ENCODE measurements at places on chromosomes 11 and 22.

DNA sequence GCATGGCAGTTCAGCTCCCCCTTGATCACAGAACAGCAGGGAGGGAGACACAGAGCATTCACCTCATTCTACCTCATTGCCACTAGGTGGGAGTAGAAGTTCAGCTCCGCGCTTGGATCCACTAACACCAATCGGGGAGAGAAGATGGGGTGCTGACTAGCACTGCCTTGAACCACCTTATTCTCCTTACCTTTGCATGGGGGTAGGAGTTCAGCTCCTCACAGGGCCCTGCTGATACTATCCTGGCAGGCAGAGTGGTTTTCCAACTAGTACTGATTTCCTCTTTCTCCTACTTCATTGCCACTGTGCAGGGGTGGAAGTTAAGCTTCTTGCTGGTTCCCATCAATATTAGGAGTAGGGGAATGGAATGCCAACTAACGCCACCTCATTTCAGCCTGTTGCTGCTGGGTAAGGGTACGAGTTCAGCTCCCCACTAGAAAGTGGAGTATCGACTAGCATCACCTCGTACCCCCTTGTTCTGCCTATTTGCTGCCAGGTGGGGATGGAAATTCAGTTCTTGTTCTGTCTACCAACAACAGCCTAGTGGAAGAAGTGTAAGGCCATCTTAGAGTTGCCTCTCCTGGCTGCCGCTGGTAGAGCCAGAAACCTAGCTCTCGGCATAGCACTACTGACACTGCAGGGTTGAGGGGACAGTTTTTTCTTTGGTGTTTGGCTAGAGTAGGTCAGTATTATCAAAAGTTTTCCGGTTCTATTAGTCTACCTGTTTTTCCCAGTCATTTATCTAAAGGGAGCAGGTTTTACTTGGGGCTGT is 550.9 kb upstream of the CCDC90B start:
- DNase-seq, result peak; percentile 23

DNA sequence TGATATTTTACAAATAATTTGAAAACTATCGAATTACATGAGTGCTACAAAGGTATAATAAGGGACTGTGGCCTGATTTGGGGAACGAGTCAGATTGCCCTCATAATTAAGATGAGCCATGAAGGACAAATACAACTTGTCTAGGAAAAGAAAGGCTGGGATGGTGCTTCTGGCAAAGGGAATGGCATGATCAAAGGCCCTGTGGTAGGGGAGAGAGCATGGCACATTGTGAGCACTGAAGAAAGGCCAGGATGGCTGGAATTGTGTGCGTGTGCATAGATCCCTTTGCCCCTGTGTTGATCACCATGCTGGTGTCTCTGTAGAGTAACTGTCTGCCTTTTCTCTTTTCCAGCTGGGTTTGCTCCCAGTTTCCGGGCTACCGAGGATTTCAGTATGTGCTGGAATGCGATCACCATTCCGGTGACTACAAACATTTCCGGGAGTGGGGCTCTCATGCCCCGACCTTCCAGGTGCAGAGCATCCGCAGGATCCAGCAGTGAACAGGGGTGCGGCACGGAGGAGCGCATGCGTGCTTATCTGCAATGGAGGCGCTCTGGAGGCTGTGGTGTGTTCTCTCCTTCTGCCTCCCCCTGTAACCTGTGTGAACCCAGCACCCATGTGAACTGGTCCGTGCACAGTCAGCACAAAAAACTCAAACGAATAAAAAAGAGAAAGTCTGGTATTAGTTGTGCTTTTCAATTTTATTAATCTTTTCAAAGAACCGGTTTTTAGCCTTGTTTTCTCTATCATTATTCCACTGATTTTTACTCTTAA is 8.4 kb downstream of the CRYBA4 start:
- no peak for DNase-seq

- peak; percentile 84 for DNase-seq
These were observed 357.7 kb downstream of the BUD13 start for GRCh38 chr11:116415095-116415494.

- no peak for DNase-seq
These were observed at the start of gene PCF11 for GRCh38 chr11:83156996-83157593. TSS of gene PCF11 (plus strand) at chr11:83157131. CDS start at chr11:83157440, 309 bp downstream.

DNA sequence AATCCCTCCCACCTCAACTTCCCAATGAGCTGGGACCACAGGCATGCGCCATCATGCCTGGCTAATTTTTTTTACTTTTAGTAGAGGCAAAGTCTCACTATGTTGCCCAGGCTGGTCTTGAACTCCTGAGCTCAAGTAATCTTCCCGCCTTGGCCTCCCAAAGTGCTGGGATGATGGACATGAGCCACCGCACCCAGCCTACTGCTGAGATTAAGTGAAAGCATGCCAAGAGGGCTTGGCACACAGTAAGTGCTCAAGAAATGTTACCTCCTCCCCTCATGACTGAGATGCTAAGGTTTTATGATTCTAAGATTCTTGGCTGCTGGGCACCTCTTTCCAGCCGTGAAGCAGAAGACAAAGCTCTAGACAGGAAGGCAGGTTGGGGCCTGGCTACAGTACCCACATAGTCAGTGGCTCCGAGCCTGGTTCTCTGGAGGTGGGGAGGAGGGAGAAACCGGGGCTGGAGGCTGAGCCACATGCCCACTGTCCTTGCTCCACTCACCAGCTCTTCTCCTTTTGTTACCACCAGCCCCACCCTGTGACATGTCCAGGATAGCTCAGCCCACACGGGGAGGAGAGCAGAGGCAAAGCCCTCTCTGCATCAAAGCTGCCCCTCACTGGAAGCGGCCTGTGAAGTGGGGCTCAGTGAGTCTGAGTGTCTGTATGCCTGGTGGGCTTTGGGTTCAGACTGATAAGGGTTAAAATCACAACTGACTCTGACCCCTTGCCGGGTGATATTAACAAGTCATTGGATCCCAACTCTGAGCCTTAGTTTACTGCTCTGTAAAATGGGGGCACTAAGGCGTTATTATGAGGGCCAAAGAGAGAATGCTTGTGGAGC is 12.9 kb downstream of the ARHGEF17 start:
- no peak for DNase-seq

GRCh38 chr22:37229012-37229804 is 14.9 kb downstream of the RAC2 start:
- DNase-seq, result no peak

- no peak for DNase-seq
These were observed 6.4 kb upstream of the C11orf96 start for GRCh38 chr11:43936076-43936475.

DNA sequence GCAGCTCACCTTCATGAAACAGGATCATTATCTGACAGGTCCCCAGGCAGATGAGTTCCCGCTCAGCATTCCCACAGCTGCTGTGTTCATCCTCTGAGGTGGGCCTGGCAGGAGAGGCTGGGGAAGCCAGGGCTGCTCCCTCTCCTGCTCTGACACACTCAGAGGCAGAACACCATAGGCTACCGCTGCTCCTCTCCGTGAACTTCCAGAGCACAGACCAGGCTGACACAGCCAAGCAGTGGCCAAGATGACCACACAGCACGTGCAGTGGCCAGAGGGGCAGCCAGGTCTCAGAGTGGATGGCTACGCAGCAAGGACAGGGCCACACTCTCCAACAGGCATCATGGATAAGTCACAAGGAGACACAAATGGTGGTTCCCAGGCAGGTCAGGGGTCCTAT is 8.5 kb downstream of the PRODH start:
- DNase-seq, result no peak

DNA sequence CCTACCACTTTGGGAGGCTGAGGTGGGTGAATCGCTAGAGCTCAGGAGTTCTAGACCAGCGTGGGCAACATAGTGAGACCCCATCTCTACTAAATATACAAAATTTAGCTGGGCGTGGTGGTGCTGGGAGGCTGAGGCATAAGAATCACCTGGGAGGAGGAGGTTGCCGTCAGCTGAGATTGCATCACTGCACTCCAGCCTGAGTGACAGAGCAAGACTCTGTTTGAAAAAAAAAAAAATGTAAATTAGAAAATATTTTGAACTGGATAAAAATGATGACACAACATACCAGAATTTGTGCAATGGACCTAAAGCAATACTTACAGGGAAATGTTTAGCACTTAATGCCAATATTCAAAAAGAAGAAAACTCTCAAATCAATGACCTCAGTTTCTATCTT is 46.4 kb downstream of the ATG16L2 start:
- no peak for DNase-seq

- no peak for DNase-seq
These were observed 40.1 kb downstream of the DGCR2 start for GRCh38 chr22:19082101-19082500.

DNA sequence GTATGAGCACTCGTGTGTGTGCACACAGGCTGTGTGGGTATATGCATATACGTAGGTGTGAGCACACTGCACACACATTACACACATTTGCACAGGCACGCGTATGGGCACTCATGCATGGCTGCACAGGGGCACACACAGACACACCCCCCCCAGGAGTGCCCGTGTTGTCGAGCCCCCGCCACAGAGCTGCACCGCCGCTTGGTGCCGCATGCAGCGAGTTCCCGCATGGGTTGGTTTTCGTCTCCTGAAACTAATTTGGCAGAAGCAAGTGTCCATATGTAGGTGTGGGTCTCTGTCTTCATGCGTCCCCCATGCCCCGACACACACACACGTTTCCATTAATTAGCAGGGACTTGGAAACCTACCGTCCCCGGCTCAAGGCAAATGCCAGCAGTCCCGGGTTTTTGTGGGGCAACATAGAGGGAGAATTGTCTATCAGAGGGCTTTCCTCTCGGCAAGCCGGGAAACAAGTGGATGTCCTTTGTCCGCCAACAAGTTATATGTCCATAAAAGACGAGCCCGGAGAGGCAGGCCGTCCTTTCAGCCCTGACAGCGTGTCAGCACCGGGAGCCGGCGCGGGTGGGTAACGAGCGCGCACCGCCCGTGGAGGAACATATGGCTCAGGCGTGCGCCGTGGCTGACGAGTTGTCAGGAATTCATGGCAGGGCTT is 1291.7 kb downstream of the BRD1 start:
- no peak for DNase-seq

DNA sequence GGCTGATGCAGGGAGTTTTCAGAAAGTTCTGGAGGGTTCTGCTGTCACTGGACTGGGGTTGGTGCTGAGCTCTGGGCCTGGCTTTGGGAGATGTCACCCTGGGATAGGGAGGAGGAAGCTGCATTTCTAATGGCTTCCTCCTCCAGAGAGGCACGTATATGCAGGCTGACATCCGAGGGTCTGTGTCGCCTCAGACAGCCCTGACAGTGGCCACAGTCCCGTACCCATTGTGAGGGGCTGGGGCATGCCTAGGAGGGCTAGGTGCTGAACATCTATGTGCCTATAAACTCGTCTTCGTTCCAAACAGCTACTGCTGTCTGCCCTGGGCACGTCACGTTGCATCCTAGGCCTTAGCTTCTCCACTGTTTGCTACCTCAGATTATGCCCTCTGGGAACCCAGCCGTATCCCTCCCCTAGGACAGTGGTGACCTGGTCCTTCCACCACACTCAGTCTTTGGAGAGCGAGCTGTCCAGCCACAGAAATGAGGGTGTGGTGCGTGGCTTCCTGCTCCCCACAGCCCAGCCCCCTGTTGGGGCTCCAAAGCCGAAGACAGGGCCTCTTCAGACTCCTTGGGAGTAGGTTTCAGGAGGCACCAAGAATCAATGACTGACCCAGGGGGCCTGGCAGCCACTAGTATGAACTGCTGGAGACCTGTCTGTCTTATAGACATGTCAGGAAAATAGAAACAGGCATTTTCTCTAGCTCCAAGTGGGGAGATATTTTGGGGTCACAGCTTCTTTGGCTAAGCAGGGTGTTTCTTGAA is 26.4 kb downstream of the ADAMTS15 start:
- DNase-seq, result no peak

DNA sequence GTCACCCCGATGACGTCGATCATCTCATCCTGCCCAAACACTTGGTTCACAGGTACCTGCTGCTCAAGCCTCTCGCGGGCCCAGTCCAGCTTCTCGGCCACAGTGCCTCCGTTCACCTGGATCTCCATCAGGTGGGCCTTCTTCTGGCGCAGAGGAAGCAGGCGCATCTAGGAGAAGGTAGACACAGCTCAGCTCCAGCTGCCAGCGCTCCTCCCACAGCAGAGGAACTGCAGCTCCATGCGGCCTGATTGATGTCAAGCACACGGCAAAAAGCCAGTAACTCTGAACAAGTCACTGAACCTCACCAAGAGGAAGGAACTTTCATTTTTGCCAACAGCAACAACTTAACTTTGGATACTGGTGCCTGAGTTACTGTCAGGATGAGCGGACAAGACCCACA is 4.0 kb downstream of the RPL3 start:
- no peak for DNase-seq

GRCh38 chr11:119187123-119187892 is 2.0 kb downstream of the NHERF4 start:
- no peak for DNase-seq

- no peak for DNase-seq
These were observed 27.6 kb upstream of the MGAT3 start for GRCh38 chr22:39429186-39429585.

DNA sequence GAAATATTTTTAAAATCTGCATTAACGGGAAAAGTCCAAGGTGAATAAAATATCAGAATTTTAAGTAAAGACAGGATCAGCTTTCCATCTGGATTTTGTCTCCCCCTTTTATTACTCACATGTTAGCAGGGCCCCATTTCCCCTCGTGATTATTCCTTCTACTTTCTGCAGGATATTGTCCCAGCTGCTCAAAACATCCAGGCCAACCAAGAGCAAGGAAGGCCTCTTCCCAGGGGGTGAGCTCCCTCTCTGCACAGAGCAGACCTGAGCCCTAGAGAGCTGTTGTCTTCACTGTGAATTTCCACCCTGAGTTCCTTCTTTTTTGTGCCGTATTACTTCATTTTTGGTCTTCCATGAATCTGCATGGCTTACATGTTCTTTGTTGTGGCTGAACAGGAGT is 3.7 kb upstream of the TMPRSS13 start:
- DNase-seq, result no peak

- DNase-seq, result no peak
These were observed 46.5 kb downstream of the MYO7A start for GRCh38 chr11:77174559-77174958.

DNA sequence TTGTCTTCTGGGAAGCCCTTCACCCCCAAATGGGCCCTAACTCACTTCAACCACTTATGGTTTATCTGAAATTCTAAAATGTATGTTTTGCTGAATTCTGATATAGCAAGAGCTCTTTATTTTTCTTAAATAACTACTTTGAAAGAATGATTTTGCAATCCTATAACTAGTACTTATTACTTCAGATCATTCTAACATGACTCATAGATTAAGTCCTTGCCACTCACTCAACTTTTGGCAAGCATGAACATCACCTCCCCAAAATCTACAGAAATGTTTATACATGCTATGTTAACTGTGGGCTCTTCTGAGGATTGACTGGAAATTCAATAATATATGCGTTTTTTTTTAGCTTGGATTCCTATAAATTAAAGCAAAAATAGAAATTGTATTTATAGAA is 367.4 kb upstream of the FAT3 start:
- no peak for DNase-seq

GRCh38 chr11:60872124-60872960 is 5.0 kb downstream of the ZP1 start:
- DNase-seq, result no peak

DNA sequence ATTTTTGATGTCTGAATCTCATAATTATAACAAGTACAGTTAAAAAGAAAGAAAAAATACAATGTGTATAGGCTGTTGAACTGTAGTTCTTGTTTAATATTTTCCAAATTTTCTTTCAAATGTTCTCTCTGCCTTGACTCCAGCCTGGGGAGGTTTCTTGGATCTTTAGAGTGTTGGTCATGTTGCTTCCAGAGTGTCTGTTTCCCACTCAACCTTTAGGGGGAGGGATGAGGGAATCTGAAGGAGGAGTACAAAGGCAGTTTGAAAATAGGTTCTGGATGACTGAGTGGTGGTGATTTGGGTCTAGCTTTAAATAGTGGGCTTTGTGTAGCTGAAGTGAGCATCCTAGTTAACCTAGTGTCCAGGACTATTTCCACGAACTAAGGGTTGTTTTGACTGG is 2.0 kb downstream of the CTNND1 start:
- DNase-seq, result no peak

- DNase-seq, result peak; percentile 28
These were observed 8.8 kb downstream of the SCGB2A1 start for GRCh38 chr11:62217191-62217748.
